SK-N-DZ (cell line): ENCODE measurements at places on chromosomes 11 and 22.

DNA sequence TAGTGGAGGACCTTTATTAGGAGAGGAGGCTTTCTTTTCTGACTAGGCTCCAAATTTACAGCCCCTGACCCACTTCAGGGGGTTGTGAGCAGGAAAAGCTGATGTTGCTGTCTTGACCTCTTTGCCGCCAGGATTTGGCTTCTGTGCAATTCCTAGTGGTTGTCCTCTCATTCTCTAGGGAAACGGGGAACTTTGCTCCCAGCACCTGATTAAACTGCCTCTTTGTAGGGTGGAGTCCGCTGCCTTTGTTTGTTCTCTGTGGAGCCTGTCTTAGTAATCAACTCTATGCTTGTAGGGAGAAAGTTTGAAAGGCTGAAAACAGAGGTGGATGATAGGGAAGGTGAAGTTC is 16.3 kb downstream of the CTNND1 start:
- no peak for DNase-seq

DNA sequence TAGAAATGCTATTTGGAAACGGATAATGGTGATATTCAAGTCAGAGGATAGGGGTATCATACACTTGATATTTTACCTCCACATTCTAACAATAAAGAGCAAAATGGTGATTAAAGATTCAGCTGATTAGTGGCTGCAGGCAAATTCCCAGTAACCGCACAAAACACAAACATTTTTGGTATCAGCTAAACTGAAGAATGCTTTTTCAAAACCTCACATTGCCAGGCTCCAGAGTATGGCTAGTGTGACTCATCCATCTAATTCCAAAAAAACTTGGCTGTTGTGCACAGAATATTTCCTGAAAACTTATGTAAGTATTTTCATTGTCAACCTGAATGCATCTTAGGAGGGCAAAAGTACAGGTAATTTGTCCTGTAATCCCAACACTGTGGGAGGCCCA is 10.9 kb downstream of the SRPRA start:
- DNase-seq = no peak

GRCh38 chr11:102780491-102780918 is at the start of gene MMP10:
MMP10 (minus strand) TSS chr11:102780628; CDS start chr11:102780591, 37 bp downstream.
- DNase-seq = no peak

DNA sequence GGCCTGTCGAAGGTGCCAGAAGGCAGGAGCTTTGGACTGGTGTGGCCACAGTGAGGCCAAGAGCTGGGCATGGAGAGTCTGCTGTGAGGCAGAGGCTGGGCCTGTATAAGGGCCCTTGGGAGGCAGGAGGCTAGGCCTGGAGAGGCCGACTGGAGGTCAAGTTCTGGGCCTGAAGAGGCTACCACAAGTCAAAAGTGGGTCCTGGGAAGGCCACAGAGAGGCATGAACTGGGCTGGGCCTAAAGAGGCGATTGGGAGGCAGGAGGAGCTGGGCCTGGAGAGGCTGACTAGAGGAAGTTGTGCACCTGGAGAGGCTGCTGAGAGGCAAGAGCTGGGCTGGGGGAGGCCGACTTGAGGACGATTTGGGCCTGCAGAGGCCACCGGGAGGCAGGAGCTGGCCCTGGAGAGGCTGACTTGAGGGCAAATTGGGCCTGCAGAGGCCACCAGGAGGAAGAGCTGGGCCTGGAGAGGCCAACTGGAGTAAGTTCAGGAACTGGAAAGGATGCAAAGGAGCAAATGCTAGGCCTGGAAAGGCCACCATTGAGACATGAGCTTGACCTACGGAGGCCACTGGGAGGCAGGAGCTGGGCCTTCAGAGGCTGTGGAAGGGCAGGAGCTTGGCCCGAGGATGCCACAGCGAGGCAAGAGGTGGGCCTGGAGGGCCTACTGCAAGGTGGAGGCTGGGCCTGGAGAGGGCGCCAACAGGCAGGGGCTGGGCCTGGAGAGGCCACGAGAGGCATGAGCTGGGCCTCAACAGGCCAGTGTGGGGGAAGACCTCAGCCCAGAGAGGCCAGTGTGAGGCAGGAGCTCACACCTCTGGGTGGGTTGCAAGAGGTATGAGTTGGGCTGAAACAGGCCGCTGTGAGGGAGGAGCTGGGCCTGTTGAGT is 39.8 kb downstream of the OR4C45 start:
- DNase-seq = no peak

GRCh38 chr22:44729391-44730021 is 22.9 kb upstream of the ARHGAP8 start:
- DNase-seq = peak; percentile 52

DNA sequence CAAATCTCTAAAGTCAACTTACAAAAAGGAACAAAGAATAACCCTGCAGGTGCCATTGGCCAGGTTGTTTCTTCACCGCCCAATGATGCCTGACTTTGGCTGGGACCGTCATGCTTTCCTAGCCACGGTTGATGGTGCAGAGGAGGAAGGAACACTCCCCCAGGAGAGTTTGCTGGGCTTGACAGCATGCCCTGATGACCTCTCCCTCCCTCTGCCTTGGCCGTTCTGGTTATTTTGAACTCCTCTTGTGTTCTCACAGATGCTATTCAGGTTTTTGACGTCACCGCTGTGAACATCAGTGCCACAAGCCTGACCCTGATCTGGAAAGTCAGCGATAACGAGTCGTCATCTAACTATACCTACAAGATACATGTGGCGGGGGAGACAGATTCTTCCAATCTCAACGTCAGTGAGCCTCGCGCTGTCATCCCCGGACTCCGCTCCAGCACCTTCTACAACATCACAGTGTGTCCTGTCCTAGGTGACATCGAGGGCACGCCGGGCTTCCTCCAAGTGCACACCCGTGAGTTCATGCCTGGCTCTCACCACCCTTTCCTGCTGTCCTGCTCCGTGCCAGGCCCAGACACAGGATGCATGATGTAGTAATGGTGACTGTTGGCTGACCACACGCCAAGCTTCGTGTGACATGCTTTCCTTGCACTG is 89.0 kb upstream of the OR4B1 start:
- DNase-seq = no peak

DNA sequence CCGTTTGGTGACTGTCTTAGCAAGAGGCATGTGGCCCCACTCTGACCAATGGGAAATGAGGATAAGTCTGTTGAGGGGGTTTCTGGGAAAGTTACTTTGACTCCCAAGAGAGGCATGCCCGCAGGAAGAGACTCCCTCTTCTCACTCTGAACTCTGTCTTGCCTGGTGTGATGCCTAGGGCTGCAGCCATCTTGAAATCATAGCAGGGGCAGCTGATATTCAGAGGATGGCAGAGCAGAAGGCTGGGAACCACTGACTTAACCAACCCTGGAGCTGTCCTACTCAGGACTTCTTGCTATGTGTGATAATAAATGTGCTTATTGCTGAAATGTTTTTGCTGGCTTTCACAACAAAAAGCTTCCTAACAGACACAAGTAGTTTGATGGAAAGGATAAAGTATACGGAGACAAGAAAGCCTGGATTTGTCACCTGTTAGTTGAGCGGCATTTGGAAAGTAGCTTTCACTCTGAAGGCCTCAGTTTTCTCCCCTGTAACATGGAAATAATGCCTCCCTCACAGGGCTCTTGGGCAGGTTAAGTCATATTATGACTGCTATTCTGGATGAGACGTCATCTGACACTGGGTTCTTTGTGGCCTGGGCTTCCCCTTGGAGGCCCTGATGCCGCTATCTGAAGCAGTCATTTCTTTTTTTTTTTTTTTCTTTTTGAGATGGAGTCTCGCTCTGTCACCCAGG is 128.5 kb downstream of the CEP164 start:
- DNase-seq = no peak

- DNase-seq = no peak
Observed at GRCh38 chr11:126419801-126420697, 64.6 kb downstream of the ST3GAL4 start.
